GF-D8 (cell line): ENCODE measurements at places on chromosomes 12 and 14.

DNA sequence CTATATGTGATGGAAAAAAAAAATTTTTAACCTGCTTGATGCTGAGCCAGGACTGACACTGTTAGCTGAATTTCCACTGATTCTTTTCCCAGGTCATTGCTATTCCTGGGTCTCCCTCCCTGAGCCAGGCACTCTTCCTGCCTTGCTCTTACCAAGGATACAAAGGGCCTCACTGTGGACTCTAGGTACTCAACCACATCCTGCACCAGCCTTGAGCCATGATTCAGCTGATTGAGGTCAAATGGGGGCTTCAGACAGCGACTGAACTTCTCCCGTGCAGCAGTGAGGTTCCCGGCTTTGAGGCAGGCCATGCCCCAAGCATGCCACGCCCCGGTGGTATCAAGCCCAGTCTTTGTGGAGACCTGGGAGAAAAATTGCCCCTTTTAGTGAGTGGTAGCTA, 54.3 kb downstream of the ZFYVE26 start:
- no peak for DNase-seq

- no peak for DNase-seq
These were observed 15.2 kb downstream of the SLC7A8 start for GRCh38 chr14:23168246-23168645.

DNA sequence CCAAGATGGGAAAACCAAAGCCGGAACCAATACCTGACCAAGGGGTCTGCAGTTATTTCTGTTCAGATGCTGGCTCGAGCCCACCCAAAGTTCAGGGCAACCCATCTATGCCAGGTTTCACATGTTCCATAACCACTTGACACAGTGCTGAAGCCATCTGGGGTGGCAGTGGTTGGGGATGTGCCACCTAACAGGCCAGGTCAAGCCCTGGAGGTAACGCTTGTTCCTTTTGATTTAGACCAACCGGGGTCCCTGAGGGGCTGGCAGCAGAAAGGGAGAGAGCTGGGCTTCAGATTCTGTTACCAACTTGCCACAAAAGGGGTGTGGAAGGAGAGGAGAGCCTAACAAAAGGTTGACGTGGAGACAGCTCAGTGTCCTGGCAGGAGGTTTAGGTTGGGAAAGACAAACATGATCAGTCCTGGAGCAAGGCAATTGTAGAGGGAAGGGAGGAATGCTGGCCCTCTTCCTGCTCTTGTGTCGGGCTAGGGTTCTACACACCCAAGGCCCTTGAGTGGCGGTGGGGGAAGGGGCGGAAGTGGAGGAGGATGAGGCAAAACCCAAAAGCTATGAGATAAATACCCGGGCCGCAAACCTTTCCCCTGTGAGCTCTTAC, 31.9 kb downstream of the CACNA2D4 start:
- no peak for DNase-seq

DNA sequence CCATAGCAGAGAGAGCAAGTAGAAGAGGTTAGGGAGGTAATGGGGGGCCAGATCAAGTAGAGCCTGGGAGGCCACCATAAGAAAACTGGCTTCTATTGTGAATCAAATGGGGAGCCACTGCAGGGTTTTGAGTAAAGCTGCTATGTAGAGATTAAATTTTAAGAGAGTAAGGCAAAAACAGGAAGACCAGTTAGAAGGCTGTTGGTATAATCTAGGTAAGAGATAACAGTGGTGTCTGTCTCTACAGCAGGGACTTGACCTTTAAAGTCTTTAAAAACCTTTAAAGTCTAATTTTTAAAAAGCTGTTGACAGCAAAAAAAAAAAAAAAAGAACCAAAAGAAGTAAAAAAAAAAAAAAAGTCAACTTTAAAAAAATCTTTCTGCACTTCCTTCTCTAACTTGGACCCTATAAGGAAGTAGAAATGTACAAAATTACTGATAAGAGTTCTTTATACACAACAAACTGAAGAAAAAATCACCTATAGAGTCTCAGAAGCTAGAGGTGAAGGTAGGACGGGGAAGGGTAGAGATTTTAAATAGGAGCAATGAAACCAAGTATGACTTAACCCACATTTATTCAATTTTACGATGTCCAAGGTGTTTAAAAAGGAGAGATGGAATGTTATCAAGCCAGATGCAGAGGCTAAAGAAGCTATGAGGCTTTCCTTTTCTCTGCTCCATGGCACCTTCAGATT, 26.1 kb downstream of the SGPP1 start:
- no peak for DNase-seq
